ENCODE measurements at places on chromosomes 11 and 22. TPM values are rescaled to one million over a fixed set of nuclear protein-coding genes. Genes with fewer than 3 reads are reported as not detected.

GRCh38 chr11:76683161-76684095 is 12.9 kb upstream of the LRRC32 start:
- H3K36me3 ChIP-seq: no peaks in the 10 kb centered on the region
- no peak overlapping the region for H3K27ac ChIP-seq
- no peak for DNase-seq
- no peak overlapping the region for H3K4me3 ChIP-seq
- H3K27me3 ChIP-seq: peaks cover 1% of the 10 kb centered on the region

DNA sequence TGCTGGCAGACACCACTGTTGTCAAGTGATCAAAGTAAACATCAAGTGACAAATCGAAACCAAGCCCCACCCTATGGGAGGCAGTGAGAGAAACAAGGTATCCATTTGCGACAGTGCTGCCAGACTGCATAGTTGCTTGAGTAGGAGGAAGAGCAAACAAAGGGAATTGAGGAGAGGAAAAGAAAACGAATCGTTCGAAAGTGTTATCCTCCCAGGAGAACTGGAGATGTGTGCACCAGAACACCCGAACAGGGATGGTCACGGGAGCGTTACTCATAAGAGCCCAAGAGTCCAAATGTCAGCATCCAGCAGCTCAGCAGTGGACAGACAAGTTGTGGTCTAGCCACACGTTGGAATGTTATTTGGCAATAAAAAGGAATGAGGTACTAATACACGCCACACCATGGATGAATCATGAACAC is 58.4 kb upstream of the NUP50 start:
- H3K36me3 ChIP-seq: no peaks in the 10 kb centered on the region
- no peak overlapping the region for H3K27ac ChIP-seq
- peaks cover 3% of the 10 kb centered on the region for H3K4me1 ChIP-seq
- H3K4me3 ChIP-seq: no peak overlapping the region

GRCh38 chr11:29448246-29448877 is 568.5 kb downstream of the KCNA4 start:
- H3K4me1 ChIP-seq: no peaks in the 10 kb centered on the region
- no peaks in the 10 kb centered on the region for H3K27me3 ChIP-seq
- no peak for DNase-seq
- no peaks in the 10 kb centered on the region for H3K36me3 ChIP-seq
- H3K27ac ChIP-seq: no peak overlapping the region

GRCh38 chr11:15148169-15148568 is 33.4 kb downstream of the INSC start:
- no peak for DNase-seq
- peaks cover 10% of the 10 kb centered on the region for H3K27me3 ChIP-seq
- H3K27ac ChIP-seq: no peak overlapping the region
- peaks cover 24% of the 10 kb centered on the region for H3K4me1 ChIP-seq

The TCN1 gene
- not detected for total RNA-seq

The KLHDC7B gene
- 16.0 TPM for total RNA-seq

Measured in activated CD4-positive, alpha-beta T cell treated with anti-CD3 and anti-CD28 coated beads, Interleukin-2, amount 10 ng/mL, durations not matched to agents 7 days and 5 days (primary cell).